ENCODE measurements at places on chromosomes 3 and 15.

- no peak for DNase-seq
Measured at GRCh38 chr3:17800232-17800631, 57.8 kb upstream of the TBC1D5 start.

- peak; percentile 79 for DNase-seq
Measured at GRCh38 chr3:149339931-149340309, 6.5 kb upstream of the TM4SF18 start.

DNA sequence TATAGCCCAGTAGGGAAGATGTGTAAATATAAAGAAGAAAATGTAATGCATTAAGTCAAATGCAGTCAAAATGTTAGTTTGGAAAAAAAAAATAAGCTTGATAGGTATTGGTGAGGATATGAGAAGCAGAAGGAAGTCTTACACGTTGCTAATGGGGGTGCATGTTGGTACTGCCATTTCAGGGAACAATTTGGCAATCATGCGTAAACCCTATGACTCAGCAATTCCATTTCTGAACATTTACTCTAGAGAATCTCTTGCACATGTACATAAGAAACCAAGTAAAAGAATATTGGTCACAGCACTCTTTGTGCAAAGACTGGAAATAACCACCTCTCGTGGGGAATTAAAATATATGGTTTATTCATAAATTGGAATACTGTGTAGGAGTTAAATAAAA lies 35.5 kb upstream of the TIMP4 start:
- DNase-seq, result no peak

GRCh38 chr3:14921811-14922705 lies 25.3 kb upstream of the NR2C2 start:
- DNase-seq, result no peak

DNA sequence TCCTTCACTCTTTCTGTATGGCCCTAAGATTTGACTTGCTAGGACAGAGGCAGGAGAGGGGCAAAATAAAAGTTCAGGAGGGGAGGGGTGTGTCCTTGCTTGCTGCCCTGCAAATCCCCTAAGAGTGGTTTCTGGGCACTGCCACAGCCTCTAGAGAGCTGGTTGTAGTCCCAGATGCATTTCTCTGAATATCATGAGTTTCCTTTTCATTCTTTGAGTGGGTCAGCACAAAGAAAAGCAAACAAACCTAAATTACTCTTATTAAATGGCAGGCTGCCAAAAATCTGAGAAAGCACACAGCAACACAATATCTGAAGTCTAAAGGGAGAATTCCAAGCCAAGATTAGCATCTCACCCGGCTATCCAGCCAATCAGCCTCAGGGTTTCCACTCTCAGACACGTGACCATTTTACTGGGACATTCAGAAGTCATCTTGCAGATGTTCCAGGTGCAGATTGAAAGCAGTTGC lies 919.3 kb downstream of the TUSC7 start:
- no peak for DNase-seq

GRCh38 chr15:66846031-66846430 lies 144.0 kb downstream of the SMAD6 start:
- DNase-seq, result no peak

DNA sequence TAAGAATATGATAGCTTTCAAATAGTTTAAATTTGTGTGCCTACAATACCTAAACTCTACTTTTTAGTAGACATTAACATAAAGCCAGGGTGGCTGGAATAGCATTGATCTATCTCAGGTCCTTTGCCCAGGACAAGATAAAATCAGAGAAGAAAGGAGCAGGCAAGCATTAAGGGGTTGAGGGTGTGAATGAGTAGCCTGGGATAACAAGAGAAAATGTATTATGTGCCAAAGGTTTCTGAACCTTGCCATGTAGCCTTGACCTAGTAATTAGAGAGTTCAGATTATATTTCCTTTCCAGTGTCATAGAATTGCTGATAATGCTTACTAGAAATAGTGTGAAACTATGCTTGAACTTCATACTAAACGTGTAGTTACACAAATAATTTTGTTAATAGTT lies 22.9 kb downstream of the ATP11B start:
- DNase-seq, result no peak

- DNase-seq, result no peak
Measured at GRCh38 chr3:156576651-156577348, 21.9 kb upstream of the SSR3 start.

DNA sequence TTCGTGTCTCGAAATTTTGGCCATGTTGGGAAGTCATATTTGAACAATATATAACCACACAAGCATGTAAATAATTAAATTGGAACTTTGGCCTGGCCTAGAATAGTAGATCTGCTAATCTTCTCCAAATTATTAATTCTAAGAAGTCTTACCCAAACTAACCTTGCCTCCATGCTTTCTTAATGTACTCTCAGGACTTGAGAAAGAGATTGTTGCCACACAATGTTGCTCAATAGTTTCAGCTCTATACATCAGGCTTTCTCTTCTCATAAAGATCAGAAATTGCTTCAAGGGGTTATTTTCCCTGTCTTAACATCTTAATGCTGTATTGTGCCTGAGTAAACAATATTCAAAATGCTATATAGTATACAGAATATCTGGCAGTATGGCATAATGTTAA lies 202.7 kb upstream of the LRIG1 start:
- no peak for DNase-seq

DNA sequence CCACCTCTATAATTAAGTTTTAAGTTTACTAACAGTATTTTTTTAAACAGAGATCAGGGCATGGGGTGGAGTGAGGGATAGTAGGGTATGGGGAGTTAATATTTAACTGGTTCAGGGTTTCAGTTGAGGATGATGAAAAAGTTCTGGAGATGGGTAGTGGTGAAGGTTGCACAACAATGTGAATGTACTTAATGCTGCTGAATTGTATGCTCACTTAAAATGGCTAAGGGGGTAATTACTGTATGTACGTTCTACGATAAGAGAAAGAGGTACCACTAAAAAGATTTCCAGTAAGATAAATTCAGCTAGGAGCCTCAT lies 101.4 kb downstream of the TNIK start:
- no peak for DNase-seq

- DNase-seq, result no peak
Measured at GRCh38 chr3:83567935-83568334, 1390.9 kb upstream of the CADM2 start.

DNA sequence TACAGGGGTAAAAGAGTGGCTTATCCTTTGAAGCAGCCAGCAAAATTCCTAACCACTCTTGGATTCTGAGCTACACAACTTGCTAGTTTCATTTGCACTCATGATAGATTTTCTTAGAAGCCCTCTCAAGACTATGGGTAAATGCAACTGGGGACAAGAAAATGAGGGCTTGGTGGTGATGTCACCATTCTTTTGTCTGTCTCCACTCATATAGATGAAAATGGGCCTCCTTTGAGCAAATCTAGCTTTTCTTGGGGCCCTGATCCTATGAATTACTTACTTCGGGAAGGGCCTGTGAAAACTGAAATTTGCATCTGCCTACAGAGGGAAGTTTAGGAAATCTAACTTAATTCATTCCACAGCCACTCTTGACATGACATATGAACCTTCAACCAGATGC lies 486.3 kb downstream of the MAGI1 start:
- DNase-seq, result no peak

- no peak for DNase-seq
Measured at GRCh38 chr3:196640297-196641018, 964 bp downstream of the NRROS start.

DNA sequence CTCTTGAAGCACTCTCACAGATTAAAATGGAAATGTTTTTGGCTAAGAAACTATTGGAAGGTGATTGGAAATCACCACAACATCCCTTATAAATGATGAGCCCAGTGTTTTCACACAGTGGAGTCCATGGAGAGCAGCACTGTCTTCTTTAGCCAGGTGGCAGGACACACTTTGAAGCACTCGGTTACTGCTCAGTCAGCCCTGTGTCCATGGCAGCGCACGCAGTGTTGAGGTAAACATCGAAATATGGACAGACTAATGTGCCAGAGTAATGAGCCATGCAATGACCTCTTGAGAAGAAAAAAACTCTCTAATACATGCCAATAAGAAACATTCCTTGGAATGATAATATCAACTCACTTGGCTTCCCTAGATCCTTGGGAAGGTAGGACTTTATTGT lies 66.6 kb downstream of the TGFBR2 start:
- DNase-seq, result no peak

- no peak for DNase-seq
Measured at GRCh38 chr15:68220967-68221366, 8.6 kb downstream of the CLN6 start.

All from endothelial cell (in vitro differentiated cells).